Caki2 (cell line): ENCODE measurements at places on chromosomes 5 and 9. TPM values are rescaled to one million over a fixed set of nuclear protein-coding genes. Genes with fewer than 3 reads are reported as not detected.

Gene GABRA6
- not detected in 2 replicates for total RNA-seq

Gene MZB1
- not detected in 2 replicates for total RNA-seq

Gene GTF3C5
- total RNA-seq: 162 and 206 TPM in 2 replicates

Gene LYRM7
- total RNA-seq: 0.98 and 4.5 TPM in 2 replicates

Gene ARID3C
- not detected in 2 replicates for total RNA-seq

Gene TAF11L5
- not detected in 2 replicates for total RNA-seq

Gene CCL28
- total RNA-seq: 4.8 and 8.2 TPM in 2 replicates

Gene CBY3
- total RNA-seq: not detected in 2 replicates

Gene WWC1
- 98.5 and 102 TPM in 2 replicates for total RNA-seq

Gene EQTN
- not detected in 2 replicates for total RNA-seq

Gene RMRP
- 4,579 and 6,436 TPM in 2 replicates for total RNA-seq

Gene ENHO
- total RNA-seq: 4.0 TPM in 1 of 2 replicates, not detected in the other

Gene SV2C
- total RNA-seq: not detected in 2 replicates
